Peyer's patch (tissue), 4 donors: ENCODE measurements at places on chromosomes 2 and 18. TPM values are rescaled to one million over a fixed set of nuclear protein-coding genes. Genes with fewer than 3 reads are reported as not detected.

Gene CHRNA1
- total RNA-seq, result not detected

Gene HOXD13
- not detected for total RNA-seq

DNA sequence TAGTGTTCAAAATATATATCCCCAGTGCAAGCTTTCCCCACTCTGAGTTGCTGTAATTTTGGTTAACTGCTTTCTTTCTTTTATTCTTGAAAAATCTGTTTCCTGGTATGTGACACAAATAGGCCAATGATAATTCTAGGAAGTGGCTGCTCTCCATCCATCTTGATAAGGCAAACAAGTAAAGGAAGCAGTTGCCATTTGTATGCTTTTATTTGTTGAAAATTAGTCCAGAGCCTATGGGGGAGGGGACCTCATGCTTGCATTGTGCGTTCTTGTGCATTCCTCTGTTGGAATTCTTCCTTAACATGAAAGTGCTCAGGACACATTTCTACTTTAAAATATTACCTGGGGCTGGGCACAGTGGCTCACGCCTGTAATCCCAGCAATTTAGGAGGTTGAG lies 111.2 kb upstream of the FSHR start:
- no peaks in the 10 kb centered on the region for H3K4me1 ChIP-seq
- no peak overlapping the region for H3K4me3 ChIP-seq
- DNase-seq, result no peak
- no peaks in the 10 kb centered on the region for H3K36me3 ChIP-seq
- no peak overlapping the region for H3K27ac ChIP-seq
- H3K27me3 ChIP-seq, result no peaks in the 10 kb centered on the region

- H3K4me1 ChIP-seq, result no peaks in the 10 kb centered on the region
- no peak overlapping the region for H3K27ac ChIP-seq
- H3K27me3 ChIP-seq, result no peaks in the 10 kb centered on the region
- DNase-seq, result no peak
These were observed 31.3 kb upstream of the LINC00305 start for GRCh38 chr18:64180171-64180570.

- DNase-seq, result no peak
- H3K36me3 ChIP-seq, result no peaks in the 10 kb centered on the region
- H3K4me1 ChIP-seq, result no peaks in the 10 kb centered on the region
- no peak overlapping the region for H3K4me3 ChIP-seq
- H3K27me3 ChIP-seq, result no peaks in the 10 kb centered on the region
- H3K27ac ChIP-seq, result no peak overlapping the region
These were observed 19.6 kb upstream of the SERPINB11 start for GRCh38 chr18:63683152-63683551.
